ENCODE measurements at places on chromosomes 7 and 10.

- DNase-seq: no peak
These were observed 382.7 kb downstream of the SFMBT2 start for GRCh38 chr10:7027913-7028808.

DNA sequence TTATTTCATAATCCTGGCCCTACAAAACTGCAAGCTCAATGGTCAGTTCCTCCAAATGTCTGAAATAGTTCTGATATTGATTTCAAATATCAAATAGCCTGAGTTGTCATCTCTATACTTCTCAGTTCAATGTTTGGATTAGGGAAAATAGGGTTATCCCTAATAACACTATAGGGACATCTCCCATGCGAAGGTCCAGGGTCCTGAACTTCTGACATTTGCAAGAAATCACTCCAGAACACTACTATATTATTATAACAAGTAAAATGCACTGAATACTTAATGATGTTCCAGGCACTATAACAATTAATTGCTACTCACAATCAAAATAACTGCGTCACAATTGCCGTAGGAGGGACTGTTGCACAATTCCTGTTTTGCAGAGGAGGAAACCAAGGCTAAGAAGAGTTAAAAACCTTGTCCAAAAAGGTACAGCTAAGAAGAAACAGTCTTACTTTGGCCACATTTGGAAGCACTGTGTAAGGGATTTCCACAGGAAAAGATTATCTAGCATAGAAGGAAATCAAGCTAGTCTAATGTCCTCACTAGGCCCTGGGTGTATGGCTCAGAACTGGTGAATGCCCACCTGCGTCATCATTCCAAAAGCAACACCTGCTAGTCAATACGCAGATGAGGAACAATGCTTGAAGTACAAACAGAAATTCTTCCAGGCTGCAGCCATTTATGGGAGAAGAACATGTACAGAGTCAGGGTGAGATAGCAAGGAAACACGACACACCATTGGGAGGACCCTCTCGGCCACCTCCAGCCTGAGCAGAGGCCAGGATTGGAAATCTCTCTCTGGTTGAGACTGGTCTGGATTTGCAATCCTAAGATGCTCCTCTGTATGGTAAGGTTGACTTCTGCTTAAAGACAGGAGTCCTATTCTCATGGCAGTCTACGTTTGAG, 48.3 kb downstream of the ABLIM1 start:
- DNase-seq: no peak

- no peak for DNase-seq
These were observed 561.7 kb upstream of the POM121L12 start for GRCh38 chr7:52473756-52474155.

- no peak for DNase-seq
These were observed 13.6 kb downstream of the ASB13 start for GRCh38 chr10:5652746-5653145.

- DNase-seq: no peak
These were observed 138.8 kb upstream of the BTBD16 start for GRCh38 chr10:122132331-122132755.

DNA sequence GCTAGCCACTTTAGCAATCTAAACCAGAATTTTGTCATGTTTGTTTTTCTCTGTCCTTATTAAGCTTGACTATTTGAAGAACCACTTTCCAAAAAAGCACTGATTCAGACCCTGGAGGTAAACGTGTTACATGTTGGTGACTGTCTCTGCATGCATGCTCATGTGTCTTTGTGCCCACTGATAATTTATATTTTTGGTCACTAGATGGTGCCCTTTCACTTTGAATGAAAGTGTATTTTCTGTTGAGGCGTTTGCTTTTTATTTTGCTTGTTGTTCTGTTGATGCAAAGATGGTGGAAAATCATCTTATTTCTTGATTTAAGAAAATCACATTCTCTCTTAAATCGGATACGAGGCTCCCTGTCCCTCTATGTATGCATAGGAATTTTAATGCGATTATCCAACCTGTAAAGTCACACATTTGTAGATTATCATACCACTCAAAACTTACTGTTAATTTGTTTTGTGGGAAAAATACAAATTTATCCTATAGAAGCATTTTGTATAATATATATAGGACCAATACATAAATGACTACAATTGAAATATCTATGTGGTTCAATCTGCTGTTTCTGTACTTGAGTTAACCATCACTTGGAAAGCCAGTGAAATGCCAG, 269.3 kb downstream of the BICC1 start:
- no peak for DNase-seq

DNA sequence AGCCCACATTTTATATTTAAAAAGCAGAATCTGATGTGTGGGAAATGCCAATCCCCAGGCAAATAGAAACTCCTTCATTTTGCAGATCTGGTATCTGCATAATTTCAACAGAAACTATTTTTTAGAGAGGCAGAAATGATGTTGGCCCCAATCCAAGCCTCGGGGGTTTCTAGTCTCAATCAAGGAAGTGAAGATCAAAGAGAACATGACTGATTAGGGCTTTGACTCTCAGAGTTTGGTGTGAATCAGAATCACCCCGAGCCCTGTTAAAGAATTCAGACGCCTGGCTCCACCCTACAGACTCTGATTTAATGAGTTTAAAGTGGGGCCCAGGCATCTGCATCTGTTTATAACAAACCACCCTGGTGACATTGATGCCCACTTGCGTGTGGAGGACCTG, 36.7 kb upstream of the UBE2H start:
- peak; percentile 4 for DNase-seq

DNA sequence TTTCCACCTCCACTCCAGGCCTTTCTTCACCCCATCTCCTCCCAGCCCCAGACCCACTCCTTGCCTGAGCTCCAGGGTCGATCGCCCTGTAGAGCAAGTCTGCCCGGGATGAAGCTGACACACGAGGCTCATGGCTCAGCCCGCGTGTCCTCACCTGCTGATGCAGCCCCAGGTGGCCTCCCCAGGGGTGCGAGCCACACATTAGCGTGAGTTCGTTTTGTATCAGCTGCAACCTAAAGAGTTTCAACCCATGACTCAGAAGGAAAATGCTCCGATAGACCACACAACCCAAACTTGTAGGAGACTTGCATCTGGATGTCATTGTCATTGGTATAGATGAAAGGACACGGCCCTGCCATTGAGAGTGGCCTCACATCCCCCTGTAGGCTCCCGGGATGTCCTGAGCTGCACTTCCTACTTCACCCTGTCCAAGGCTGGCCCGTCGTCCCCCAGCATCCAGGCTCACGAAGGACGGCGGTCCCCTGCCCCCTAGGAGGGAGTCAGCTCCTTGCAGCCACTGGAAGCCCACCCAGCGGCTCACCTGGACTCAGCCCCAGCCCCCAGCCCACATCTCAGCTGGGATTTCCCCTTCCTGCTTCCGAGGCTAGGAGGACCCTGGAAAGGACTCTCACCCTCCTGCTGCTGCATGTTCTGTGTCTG, 97.7 kb downstream of the HTR5A start:
- DNase-seq: no peak

DNA sequence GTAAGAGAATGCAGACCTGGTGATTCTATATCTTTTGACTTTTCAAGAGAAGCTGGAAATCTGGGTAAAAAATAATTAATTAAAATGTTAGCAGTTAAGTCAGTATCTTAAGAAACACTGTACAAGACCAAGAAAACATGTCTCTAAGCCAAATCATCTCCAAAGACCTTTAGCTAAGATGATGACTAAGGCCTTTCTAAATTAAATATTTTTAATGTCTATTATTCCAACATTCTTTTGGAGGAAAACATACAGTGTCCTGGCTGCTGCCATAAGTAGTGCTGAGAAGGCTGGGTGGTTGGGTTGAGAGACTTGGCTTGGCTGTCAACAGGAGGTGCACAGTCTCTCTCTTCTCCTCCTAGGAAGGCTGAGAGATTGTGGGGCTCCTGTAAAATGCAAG, 20.3 kb downstream of the STARD3NL start:
- DNase-seq: no peak

- DNase-seq: no peak
These were observed 6.8 kb downstream of the TACR2 start for GRCh38 chr10:69409968-69410367.

Data from activated T-cell treated with anti-CD3 and anti-CD28 coated beads for 4 hours (primary cell).